ENCODE measurements at places on chromosomes 12 and 14.

- DNase-seq = no peak
These were observed 97.6 kb upstream of the SLC38A2 start for GRCh38 chr12:46470036-46470627.

DNA sequence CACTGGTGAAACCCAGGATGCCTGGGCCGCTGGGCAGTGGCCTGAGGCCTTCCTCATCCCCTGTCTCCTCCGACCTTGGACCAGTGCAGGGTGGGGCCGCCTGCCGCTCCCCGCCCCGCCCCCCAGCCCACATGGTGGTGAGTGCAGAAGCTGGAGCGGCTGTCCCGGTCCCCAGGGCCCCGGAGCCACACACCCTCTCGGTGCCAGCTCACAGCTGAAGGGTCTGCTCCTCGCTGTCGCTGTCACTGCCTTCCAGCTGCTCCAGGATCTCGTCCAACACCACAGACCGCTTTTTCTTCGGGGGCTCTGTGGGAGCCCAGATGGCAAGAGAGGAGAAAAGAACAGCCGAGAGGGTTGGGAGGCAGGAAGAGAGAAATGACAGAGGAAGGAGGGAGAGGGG is 143.1 kb downstream of the RBM19 start:
- no peak for DNase-seq

GRCh38 chr12:101076921-101077320 is 133.1 kb downstream of the SLC5A8 start:
- no peak for DNase-seq

GRCh38 chr12:53267306-53267998 is 647 bp upstream of the ESPL1 start:
- DNase-seq = no peak

- DNase-seq = no peak
These were observed 44.0 kb downstream of the TFCP2 start for GRCh38 chr12:51128919-51129318.

DNA sequence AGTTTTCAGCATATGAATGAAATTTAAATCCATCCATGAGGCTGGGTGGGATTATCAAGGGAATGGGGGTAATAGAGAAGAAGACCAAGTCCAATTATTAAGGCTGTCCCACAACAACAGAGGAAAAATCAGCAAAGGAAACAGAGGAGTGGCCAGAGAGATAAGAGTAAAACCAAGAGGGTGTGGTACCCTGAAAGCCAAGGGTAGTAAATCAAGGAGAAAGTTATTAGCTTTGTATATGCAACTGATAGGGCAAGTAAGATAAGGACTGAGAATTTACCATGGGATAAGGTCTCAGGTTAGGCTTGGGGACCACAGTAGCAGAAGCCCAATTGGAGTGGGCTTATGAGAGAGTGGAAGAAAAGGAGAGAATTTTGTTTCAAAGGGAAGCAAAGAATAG is 134.5 kb downstream of the NUAK1 start:
- no peak for DNase-seq

GRCh38 chr14:66752109-66752508 is 244.2 kb downstream of the GPHN start:
- no peak for DNase-seq

- no peak for DNase-seq
These were observed 109.4 kb upstream of the SSTR1 start for GRCh38 chr14:38098074-38098836.

GRCh38 chr12:2753536-2753935 is 41.2 kb upstream of the FKBP4 start:
- no peak for DNase-seq

DNA sequence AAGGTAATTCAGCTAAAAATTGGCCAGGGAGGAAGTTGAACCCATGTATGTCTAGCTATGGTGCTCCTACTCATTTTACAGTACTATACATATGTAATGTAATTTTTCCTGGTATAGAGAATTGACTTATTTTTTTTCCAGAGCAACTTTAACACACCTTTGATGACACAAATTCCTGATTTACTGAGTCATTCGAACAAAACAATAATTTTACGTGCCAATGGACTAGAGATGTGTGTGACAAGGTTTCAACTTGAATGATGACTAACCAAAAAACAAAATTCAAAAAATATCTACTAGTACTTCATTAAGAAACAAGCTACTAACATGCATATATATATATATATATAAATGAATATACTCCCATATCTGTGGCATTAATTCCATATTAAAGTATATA is 180.5 kb downstream of the KITLG start:
- no peak for DNase-seq

GRCh38 chr12:87117526-87117925 is 861.3 kb upstream of the MGAT4C start:
- no peak for DNase-seq

DNA sequence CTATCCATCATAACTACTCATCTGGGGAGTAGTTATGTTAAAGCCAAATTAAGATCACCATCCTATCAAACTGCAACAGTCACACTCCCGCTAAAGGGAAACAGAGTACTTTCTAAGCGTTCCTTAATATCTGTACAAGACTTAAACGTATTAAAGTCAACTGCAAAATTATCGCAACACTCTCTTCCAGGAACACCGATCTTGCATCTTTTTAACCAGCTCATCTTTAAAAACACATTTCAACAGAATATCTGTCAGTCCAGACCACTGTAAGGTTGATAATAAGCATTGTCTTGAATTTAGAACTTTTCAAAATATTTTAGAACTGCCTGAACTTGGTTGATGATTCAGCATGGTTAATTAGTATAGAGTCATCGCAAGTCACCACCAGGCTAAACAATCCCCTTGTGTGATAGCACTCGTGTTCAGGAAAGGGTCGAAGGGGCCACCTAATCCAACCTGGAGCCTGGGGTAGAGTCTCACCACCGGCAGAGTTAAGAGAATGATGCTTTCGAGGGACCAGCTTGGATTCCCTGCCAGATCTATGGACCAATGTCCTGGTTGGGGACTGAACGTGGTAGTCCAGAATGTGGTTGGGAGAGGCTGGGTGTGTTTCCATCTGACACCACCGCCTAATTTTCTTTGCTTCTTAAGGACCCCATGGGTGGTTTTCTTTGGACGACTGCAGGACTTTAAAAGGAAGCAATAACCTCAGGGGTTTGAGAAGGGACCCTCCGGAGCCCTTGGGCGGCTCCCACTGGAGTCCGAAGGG is 890 bp downstream of the SPTLC2 start:
- DNase-seq = no peak

DNA sequence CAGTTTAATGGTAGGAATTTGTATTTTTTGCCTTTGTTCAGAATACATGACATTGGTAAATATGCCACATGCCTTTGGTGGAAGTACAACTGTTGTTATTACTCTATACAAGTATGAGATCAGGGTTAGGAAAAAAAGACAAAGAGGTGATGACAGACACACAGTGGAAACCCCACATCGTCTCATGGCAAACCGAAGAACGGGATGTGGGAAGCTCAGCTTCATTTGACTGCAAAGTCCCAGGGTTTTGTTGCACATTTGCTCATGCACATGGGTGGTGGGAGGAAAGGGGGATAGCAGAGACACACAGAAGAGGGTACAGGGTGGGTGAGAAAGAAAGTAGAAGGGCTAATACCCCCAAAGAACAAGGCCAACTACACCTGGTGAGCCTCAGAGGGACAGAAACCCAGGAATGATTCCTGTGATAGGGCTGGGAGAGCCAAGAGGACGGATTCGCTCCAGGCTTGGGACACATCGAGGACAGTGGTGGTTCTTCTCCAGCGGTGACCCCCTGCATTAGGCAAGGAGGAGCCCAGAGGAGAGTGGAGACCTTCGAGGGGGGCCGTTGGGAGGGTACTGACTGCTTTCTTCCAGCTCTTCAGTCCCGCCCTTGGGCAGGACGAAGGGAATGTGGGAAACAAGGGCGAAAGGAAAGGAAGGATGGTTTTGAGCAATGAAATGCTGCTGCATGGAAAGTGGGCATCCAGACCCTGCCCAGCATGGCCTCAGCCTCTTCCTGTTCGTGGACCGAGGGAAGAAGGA is 8.1 kb downstream of the VAMP1 start:
- DNase-seq = no peak

DNA sequence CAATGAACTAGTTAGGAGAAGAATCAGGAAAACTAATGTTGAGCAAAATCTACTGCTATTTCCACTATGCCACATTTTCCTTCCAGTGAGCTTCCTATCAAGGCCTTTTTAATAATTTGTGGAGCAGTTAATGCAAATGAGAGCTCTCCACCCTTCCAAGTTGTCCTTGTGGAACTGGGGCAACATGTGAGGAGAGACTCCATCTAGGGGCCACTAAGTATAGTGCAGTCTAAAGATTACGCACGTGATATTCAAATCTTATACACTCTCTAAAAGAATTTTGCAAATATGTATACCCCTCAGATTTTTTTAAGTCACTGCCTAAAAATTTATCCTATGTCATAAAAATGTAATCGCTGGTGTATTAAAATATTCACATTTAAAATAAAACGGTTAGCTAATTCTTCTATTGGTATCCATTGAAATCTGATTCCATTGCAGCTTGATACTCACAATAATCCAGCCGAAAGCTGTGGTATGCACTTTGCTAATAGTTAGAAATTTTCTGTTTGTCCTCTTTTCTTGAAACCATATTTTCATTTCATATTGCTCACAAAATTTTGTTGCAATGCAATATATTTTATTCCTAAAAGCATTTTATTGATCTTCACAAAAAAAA is 100.1 kb downstream of the PAH start:
- DNase-seq = no peak

GRCh38 chr12:52085682-52086180 is 6.2 kb downstream of the SMIM41 start:
- DNase-seq = no peak

DNA sequence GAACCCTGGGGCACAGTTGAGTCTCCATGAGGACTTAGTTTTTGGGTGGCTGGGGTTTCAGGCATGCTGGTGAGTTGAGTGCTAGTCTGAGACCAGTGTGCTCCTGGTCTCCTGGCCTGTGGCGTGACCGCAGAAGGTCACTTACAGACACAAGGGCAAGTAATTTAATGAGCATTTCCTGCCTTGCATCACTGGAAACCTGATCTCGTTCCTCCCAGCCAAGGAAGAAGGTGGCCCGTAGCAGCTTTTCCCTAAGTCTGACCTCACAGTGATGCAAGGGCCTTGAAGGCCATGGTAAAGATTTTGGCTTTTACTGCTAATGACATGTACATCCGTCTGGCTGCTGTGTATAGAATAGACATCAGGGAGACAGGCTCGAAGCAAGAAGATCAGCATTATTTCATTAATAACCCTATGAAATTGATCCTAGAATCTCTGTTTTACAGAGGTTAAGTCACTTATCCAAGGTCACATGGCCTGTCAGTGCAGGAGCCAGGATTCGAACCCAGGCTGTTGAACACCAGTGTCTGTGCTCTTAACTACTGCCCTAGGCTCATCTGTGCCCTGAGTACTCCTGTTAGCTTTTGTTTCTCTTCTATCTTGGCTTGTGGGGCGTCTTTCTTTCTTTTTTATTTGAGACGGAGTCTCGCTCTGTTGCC is 4.6 kb downstream of the TMEM120B start:
- no peak for DNase-seq

DNA sequence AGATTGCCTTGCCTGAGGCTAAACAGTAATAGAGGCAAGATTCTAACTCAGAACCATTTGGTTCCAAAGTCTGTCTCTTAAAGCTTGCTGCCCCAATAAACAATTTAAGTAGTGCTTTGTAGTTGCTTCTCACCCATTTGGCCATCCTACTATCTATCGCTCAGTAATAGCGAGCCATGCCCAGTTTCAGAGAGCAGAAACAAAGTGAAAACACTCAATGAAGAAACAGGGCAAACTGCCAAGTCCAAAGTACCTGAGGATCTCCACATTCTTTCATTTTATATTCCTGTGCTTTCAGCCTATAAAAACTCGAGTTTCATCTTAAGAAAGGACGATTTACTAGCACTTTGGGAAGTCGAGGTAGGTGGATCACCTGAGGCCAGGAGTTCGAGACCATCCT is 103.3 kb upstream of the BBS10 start:
- DNase-seq = no peak

DNA sequence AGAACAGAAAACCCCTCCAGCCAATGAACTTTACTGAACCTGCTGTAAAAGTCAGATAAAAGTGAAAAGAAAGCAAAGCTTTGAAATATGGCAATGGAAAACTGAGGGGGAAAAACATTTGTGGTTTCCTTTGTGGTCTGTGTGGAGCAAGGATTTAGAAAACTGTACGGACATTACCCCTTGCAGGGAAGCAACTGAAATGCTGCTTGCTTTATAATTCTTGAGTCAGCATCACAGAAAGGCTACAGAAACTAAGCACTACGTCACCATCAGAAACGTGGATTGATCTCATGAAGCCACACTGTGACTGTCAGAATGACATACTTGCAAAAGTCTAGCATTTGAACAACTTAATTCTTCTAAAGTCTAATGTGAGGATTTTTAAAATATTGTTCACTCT is 2.4 kb upstream of the KCNC2 start:
- no peak for DNase-seq

DNA sequence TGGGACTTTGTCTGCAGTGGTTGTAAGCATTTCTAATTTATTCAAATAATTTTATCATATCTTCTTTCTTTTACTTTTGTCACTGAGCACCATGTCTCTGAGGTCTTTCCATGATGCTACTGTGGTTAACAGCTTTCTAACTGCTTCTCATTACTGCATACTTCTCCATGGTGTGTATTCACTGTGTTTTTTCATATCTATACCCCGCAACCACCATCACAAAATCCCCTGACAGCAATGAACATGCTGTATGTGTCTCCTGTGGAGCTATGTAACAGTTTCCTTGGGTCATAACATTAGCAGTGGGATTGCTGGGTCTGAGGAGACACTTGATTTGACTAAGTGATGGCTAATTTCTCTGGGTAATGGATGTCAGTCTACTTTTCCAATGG is 29.2 kb upstream of the CHST11 start:
- no peak for DNase-seq

DNA sequence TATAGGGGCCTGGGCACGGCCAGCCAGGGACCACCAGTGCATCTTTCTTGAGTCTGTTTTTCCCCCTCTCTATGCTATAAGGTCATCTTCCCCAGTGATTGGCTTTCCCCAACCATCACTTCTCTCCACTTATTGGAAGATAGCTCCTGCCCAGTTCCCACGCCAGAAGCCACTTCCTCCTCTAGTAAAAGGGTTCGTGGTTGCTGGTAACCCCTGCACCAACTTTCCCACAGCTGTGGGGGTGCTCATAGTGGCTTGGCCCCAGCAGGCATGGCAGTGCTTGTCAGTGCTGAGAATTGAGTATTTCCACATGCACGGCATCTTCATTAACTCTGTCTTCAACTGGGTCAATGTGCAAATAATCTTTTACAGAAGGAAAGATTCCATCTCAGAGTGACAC is 215.4 kb downstream of the FOXN3 start:
- DNase-seq = no peak

DNA sequence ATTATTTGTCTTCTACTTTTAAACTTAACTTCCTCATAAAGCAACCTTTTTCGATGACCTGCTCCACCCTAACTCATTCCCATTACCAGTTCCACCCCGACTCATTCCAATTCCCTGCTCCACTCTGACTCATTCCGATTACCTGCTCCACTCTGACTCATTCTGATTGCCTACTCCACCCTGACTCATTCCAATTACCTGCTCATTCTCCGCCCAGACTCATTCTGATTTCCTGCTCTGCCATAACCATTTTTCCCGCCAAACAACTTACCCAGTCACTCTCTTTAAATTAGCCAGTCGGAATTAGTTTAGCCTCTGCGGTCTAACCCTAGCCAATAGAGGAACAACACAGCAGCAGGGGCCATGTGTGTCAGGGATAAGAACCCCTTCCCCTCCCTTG is 249.1 kb downstream of the DPY19L2 start:
- DNase-seq = no peak

- DNase-seq = no peak
These were observed 57.2 kb upstream of the USP44 start for GRCh38 chr12:95608252-95609033.

All from right renal pelvis (tissue), 4 donors.